ENCODE measurements at places on chromosomes 11 and 22.

GRCh38 chr22:25697181-25697664 is 44.8 kb upstream of the MYO18B start:
- no peak for DNase-seq

DNA sequence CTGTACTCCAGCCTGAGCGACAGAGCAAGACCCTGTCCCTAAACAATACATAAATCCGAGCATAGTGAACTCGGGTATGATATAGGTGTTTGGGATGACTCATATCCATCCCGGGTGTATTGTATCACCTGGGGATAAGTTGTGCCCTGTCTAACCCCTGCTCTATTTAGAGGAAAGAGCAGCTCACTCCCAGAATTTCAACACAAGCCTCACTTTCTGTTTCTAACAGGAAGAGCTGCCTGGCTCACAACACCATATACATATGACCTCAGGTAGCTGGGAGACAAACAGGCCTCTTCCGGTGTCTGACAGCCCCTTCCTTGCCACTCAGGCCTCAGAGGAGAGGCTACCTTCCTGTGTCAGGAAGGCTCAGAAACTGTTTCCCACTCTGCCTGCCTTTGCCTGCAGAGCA is 9.9 kb upstream of the MICALL1 start:
- no peak for DNase-seq

DNA sequence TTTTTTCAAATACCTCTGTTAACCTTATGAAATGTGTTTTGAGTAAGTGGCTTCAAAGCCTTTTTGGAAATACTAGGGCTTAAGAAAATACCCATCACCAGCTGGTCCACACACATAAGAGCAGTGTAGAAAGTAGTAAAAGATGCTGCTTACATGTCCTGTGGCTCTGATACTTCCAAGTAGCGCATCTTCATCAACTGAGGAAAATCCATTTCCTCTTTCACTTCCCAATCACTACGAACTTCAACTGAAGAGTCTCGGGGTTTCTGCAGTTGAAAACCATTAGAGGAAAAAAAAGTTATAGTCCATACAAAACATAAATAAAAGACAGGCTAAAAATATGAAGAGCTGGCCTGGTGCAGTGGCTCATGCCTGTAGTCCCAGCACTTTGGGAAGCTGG is 8.5 kb downstream of the EIF3D start:
- DNase-seq, result no peak

- DNase-seq, result no peak
These were observed 369.6 kb downstream of the TENM4 start for GRCh38 chr11:79071190-79071589.

- DNase-seq, result no peak
These were observed 2.1 kb downstream of the KIF18A start for GRCh38 chr11:28105869-28106268.

DNA sequence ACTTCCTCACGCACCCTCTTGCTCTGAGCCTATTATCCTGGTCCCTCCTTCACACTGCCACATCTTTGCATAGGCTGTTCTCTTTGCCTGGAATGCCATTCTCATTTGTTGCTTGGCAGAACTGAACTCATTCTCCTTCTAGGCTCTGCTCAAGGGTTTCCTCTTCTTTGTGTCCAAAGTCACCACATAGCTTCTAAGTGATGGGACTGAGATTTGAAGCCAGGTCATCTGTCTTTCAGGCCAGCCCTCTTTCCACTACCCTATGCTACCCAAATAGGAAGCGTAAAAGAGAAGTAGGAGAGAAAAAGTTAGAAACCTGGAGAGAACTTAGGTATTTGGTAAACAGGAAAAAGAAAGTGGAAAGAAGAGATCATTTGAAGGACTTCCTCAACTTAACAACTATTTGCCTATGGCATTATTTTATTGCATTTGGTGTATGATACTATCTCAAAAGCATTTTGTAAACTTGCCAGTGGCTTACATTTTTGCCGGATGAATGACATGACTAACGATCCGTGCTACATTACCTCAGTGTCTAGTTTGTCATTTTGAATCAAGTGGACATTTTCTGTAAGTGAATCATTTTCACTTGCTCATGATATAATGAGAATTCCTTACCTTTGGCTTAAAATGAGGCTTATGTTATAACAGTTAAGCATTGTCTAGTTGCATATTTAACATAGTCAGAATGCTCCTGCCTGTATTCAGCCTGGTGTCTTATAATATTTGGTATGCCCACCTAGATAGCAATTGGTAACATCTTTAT is 18.5 kb downstream of the NF2 start:
- peak; percentile 95 for DNase-seq

- no peak for DNase-seq
These were observed 32.5 kb upstream of the LMO1 start for GRCh38 chr11:8296038-8296649.

DNA sequence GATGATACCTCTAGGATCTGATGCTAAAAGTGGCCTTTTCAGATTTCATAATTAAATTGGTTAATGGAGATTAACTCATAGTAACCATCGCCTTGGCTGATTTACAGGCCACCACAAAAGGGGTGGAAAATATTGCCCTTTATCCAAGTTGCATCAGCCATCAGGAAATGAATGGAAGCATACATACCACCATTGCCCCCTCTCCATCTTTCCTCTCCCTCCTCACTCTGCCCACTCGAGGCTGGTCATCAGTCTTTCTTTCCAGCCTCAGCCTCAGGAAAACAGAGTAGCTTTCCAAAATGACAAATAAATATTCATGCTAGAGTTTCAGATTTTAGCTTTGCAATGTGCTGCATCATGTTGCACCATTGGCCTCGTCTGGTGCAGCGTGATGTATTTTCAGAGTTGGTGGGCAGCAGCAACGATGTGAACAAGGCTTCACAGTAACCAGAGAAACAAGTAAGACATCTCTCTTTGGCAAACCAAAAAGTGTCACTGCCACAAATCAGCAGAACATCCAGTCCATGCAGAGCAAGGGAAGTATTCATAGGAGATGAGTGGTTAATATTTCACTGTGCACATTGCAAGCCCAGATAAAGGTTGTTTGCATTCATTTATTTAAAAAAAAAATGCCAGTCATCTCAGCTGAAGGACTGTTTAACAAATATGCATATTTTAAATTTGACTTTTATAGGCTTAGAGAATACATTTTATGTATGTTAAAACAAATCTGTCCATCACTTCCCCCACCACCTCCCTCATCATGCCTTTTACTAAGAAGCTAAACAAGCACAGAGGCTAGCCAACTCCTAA is 136.7 kb upstream of the FAT3 start:
- no peak for DNase-seq

DNA sequence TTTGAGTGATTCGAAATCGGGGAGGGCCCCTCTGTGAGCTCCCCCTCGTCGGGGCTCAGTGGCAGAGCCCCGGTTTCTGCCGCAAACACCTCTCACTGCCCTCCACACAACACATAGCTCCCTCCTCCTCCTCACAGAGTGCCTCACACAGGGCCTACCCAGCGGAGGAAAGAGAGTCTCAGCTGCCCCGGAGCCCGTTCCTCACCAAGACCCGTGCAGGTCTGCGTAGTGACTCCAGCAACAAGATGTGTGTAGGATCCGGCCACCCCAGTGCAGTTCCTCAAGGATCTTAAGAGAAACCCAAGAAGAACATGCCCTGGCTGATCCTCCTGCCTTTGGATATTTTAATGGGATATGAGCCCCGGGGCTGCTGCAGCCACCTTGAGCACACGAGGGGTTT is 238.4 kb downstream of the BRD1 start:
- DNase-seq, result no peak

GRCh38 chr11:331358-332060 is 10.8 kb upstream of the IFITM3 start:
- no peak for DNase-seq

- no peak for DNase-seq
These were observed at the start of gene ANO5 for GRCh38 chr11:22192642-22193347. ANO5 (plus strand) TSS chr11:22193085; CDS start chr11:22193493, 408 bp downstream.

DNA sequence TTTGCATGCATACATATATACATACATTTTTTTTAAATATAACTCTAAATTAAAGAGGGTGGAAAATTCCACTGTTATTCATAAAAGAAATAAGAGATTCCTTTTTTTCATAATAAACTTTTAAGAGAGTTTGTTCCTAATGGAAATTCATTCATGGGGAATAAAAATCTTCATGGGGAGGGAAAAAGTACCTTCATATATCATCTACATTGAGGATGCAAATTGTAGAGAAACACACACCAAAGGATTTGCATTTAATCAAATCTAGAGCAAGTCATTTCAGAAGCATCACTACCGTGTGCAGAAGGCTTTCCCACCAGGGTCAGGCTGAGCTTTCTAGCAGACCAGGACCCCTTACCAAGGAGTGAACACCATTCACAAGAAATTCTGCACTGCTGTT is at the start of gene POU2AF2:
TSS of gene POU2AF2 (plus strand) at position 301 of the 400 bp plus-strand sequence. CDS start 129 bp downstream, outside the sequence.
- DNase-seq, result no peak

- DNase-seq, result no peak
These were observed 34.1 kb downstream of the CHRDL2 start for GRCh38 chr11:74696939-74697675.

DNA sequence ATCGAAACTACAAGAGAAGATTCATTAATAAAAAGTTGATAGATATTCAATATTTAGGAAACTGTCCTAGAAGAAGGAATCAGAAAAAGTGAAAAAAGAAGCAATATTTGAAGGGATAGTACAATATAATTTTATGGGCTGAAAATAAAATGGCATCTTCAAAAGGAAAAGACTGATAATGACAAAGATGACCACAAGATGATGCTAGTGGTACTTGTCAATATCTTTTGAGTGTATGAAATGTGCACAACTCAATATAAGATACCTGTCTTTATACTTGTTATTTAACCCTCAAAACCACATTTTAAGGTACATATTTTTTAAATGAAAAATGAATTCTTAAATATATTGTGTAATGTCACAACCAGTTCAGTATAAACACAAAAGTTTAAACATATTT is 1059.6 kb upstream of the RAG2 start:
- no peak for DNase-seq

- no peak for DNase-seq
These were observed 6.5 kb downstream of the METTL15 start for GRCh38 chr11:28114731-28115130.

GRCh38 chr11:26916805-26917204 is 77.1 kb upstream of the FIBIN start:
- DNase-seq, result no peak

GRCh38 chr22:42279425-42280020 is 9.1 kb upstream of the TCF20 start:
- no peak for DNase-seq

DNA sequence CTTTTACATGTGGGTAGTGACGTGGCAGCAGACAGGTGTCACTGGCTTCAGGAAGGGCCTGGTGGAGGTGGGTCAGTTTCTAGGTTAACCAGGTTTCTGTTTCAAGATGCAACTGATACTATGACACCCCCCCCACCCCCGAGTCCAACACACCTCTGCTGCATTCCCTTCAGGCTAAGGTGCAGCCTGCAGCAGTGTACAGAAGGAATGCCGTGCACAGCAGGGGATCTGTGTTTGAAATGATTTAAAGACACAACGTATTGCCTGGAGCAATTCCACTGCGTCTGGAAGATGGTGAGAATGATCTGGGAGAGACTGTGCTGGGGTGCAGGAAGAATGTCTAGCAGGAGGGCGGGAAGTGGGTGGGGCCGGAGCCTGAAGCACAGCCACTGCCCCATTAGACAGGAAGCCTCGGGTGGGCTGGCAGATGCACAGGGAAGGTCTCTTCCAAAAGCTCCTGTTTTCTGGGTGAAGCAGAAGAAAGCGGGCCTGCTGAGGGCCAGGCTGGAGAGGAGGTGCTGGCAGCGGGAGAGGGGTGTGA is 11.9 kb upstream of the TESMIN start:
- DNase-seq, result no peak

- no peak for DNase-seq
These were observed 4.1 kb downstream of the ST3GAL4 start for GRCh38 chr11:126359431-126360048.

DNA sequence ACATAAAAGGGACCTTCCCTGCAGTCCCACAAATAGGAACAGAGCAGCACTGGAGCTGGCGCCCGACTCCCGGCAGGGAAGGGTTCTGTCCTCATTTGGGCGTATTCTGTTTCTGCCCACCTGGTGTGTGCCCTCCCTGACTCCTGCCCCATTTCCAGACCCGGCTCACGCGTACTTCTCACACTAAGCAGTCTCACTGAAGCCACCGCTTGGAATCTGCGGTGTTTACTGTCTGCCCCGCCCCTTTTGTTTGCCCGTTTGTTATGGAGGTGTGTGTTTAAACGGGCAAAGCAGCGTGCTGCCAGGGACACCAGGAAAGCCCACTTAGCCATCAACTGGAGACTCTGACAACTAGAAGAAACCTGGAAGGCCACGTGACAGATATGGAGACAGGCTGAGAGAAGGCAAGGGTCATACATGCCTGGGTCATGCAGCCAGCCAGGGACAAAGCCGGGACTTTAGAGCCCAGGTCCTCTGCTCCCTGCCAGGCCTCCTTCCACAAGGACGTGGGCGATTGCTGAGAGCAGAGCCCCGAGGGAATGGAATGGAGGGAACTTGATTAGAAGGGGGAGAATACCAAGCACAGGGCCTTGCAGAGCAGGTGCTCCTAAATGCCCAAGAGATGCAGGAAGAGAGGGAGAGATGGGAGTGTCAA is 8.7 kb upstream of the EFCAB6 start:
- DNase-seq, result no peak

- no peak for DNase-seq
These were observed 46.4 kb downstream of the MORC2 start for GRCh38 chr22:30922151-30922611.
